ENCODE measurements at places on chromosomes 7 and 10. TPM values are rescaled to one million over a fixed set of nuclear protein-coding genes. Genes with fewer than 3 reads are reported as not detected.

DNA sequence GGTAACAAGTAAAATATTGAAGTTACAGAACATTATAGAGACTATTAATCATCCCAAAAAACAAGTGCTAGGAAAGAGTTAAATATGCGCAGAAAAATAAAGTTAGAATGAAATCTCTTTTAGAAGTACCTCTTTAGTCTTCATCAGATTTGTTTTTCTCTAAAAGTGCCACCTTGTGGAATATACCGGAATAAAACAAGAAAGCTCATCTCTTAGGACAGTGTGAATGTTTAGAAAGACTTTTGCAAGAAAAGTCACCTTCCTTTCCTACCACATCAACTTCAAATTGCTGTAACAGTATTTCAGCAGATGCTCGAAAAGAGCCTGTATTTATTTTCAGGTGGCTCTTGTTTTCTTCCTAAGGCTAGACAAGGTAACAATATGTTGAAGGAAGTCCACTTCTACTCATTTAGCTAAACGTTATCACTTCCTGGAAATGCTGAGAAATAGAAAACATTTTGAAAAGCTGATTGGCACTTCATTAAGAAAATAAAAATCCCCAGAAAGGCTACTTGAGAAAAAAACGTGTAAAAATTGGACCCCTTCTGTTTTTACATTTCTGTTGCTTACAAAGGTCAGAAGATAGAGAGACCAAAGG is 19.8 kb upstream of the FAM133B start:
- DNase-seq = peak; percentile 31

DNA sequence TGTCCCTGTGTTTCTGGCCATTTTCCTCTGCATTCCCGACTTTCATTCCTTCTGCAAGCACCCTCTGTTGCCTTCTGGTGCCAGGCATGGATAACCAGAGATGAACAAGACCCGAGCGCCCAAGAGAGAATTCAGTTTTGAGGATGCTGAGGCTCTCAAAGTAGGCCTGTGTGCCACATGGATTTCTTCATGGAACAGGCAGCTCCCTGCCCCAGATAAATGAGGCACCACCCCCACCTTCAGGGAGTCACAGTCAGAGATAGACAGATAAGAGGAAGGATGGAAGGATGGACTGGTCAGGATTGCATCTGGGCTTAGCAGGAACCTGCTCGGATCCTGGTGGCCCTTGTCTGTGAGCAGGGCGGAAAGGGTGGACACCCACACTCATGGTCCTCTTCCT is 49.4 kb downstream of the ADCYAP1R1 start:
- DNase-seq = no peak

DNA sequence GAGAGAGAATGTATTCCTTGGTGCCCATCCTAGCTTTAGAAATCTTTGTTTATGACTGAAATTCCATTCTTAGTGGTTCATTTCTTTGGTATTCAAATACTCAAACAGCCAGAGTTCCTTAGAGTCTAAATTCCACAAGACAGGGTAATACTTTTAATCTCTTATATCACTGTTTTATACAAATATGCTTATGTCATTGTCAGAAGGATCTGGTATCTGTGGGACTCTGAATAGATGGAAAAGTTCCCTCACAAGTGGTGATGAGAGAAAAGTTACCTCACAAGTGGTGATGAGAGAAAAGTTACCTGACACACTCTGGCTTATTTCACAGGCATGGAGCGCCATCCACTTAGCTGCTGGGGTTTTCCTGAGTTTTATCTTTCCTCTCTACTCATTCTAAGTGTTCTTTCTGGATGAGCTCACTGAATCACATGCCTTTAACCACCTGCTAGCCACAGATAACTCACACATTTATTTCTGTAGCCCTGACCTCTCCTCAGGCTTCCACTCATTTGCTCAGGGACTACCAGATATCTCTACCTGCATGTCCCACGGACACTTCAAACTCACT is 784.0 kb downstream of the SUGCT start:
- DNase-seq = no peak

GRCh38 chr10:79044036-79044632 is 24.6 kb upstream of the ZMIZ1 start:
- no peak for DNase-seq

- no peak for DNase-seq
These were observed 51.0 kb downstream of the RALA start for GRCh38 chr7:39674406-39674805.

DNA sequence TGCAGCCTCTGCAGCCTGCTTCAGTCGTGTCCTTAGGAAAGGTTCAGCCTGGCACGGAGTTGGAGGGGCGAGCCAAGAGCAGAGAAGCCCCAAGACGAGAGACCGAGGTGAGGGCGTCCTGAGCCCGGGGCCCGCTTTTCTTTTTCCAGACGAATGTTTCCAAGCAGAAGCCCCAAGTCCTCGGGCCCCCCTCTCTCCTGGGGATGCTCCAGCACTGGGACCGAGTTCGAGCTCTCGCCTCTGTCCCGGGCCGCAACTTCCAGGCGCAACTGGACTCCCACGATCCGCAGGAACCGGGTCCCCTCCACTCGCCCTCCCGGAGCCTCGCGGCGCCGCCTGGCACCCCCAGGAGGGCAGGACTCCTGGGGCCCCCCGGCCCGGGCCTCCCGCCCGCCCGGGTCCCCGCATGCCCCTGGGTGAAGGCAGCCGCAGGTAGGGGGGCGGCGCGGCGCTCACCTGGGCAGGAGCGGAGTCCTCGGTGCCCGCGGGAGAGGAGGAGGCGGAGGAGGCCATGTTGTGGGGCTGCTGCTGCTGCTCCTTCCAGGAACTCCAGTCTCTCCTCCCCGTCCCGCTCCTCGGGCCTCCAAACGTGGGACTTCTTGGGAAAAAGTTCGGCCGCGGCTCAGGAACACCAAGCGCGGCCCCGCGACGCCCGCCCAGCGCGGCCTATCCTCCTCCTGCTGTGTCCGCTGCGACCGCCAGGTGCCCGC is 45.3 kb upstream of the CDK1 start:
- peak; percentile 26 for DNase-seq

GRCh38 chr10:74827045-74827441 is 643 bp downstream of the KAT6B start:
- DNase-seq = no peak

DNA sequence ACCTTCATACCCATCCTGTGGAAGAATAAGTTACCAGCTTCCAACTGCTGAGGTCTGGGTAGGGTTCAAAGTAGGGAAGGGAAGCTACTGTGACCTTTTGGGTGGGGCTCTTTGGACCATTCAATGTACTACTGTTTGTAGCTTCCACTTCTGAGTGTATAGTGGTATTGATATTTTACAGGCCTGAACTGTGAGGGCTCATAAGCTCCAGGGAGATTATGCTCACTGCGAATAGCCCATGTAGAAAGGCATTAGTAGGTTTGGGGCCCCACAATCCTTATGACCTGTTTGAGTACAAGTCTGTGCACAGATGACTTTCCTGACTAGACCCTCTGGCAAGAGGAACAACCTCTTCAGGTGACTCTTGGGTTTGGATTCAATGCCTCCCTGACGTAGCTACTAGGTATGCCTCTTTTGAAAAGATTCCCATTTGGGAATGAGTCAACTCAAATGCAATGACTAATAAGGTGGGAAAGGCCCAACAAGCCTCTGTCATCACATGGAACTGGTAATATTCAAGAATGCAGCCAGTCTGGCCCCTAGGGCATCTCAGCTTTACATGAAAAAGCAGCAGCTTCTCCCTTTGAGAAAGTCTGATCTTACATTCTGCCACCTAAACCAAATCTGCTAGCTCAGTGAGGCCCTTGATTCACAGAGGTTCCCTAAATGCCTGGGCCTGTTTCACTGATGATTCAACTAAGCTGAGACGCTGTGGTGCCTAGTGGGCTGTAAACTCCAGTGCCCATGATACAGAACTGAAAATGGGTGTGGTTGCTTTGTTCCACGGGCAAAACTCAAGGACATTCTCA is 79.8 kb downstream of the ABI1 start:
- DNase-seq = no peak

- no peak for DNase-seq
These were observed 239.0 kb downstream of the GLI3 start for GRCh38 chr7:41998041-41998440.

The RINT1 gene
- 25.5 TPM for total RNA-seq

The SNX10 gene
- 14.4 TPM for total RNA-seq

The NXPH1 gene
- not detected for total RNA-seq

The ANK3 gene
- total RNA-seq = 32.6 TPM

The FFAR4 gene
- total RNA-seq = not detected

The STOX1 gene
- total RNA-seq = 0.30 TPM

The PPP1R9A gene
- not detected for total RNA-seq

Data from CD4-positive, CD25-positive, alpha-beta regulatory T cell (primary cell).